GM23248 (cell line): ENCODE measurements at places on chromosomes 11 and 22. TPM values are rescaled to one million over a fixed set of nuclear protein-coding genes. Genes with fewer than 3 reads are reported as not detected.

Gene SBF1
- polyA plus RNA-seq: 25.2 and 27.6 TPM in 2 replicates

Gene ABCC8
- polyA plus RNA-seq: not detected in 2 replicates

Gene POLR2F
- 146 and 148 TPM in 2 replicates for polyA plus RNA-seq

Gene FGF19
- not detected in 2 replicates for polyA plus RNA-seq

Gene NXPE4
- not detected in 2 replicates for polyA plus RNA-seq

Gene ADAMTS8
- 0.09 and 0.10 TPM in 2 replicates for polyA plus RNA-seq

Gene DNAJB13
- 0.41 TPM in 2 replicates for polyA plus RNA-seq

Gene CHRM1
- not detected in 2 replicates for polyA plus RNA-seq

Gene SAA2
- polyA plus RNA-seq: not detected in 2 replicates

Gene PKNOX2
- polyA plus RNA-seq: 0.08 and 0.21 TPM in 2 replicates

Gene SHANK3
- polyA plus RNA-seq: 0.08 and 0.10 TPM in 2 replicates

Gene LRRC51
- 7.5 and 9.4 TPM in 2 replicates for polyA plus RNA-seq

Gene PTPRCAP
- polyA plus RNA-seq: 0.43 and 0.68 TPM in 2 replicates

Gene CRYBB3
- polyA plus RNA-seq: not detected in 2 replicates

Gene FGF4
- polyA plus RNA-seq: not detected in 2 replicates

Gene MMP13
- polyA plus RNA-seq: not detected in 2 replicates

Gene OR52A1
- not detected in 2 replicates for polyA plus RNA-seq

Gene RIMBP3B
- 0.06 TPM in 1 of 2 replicates, not detected in the other for polyA plus RNA-seq

Gene SCGB1A1
- polyA plus RNA-seq: not detected in 2 replicates

Gene TTC38
- polyA plus RNA-seq: 21.5 and 21.8 TPM in 2 replicates

Gene ARHGAP8
- polyA plus RNA-seq: not detected in 2 replicates

Gene C22orf42
- polyA plus RNA-seq: not detected in 2 replicates

Gene PARVG
- polyA plus RNA-seq: 0.27 TPM in 1 of 2 replicates, not detected in the other

Gene AGBL2
- polyA plus RNA-seq: 0.35 and 0.51 TPM in 2 replicates

Gene APBB1
- polyA plus RNA-seq: 42.3 and 43.1 TPM in 2 replicates

Gene FAT3
- 0.16 and 0.19 TPM in 2 replicates for polyA plus RNA-seq

Gene FAM180B
- polyA plus RNA-seq: not detected in 2 replicates

Gene KCNJ11
- polyA plus RNA-seq: not detected in 2 replicates

Gene MMP12
- 0.19 and 0.41 TPM in 2 replicates for polyA plus RNA-seq

Gene DBX1
- polyA plus RNA-seq: not detected in 2 replicates

Gene FGF3
- not detected in 2 replicates for polyA plus RNA-seq

Gene SPI1
- 0.30 TPM in 1 of 2 replicates, not detected in the other for polyA plus RNA-seq

Gene LRRN4CL
- 2.1 and 2.3 TPM in 2 replicates for polyA plus RNA-seq

Gene MS4A12
- not detected in 2 replicates for polyA plus RNA-seq

Gene POU2AF1
- 0.09 and 0.16 TPM in 2 replicates for polyA plus RNA-seq

Gene SOX10
- not detected in 2 replicates for polyA plus RNA-seq

Gene KRTAP5-8
- polyA plus RNA-seq: not detected in 2 replicates

Gene CLP1
- polyA plus RNA-seq: 16.2 and 16.4 TPM in 2 replicates

Gene PIH1D2
- polyA plus RNA-seq: 2.2 and 2.3 TPM in 2 replicates

Gene IRAG1
- polyA plus RNA-seq: 4.5 and 5.3 TPM in 2 replicates

Gene TREH
- 0.06 and 0.09 TPM in 2 replicates for polyA plus RNA-seq

Gene NAALAD2
- polyA plus RNA-seq: 0.23 TPM in 1 of 2 replicates, not detected in the other

Gene ANAPC15
- polyA plus RNA-seq: 57.5 and 62.4 TPM in 2 replicates

Gene EXPH5
- 0.19 TPM in 1 of 2 replicates, not detected in the other for polyA plus RNA-seq

Gene PHETA2
- 29.9 and 33.4 TPM in 2 replicates for polyA plus RNA-seq

Gene NNMT
- 1,317 and 1,390 TPM in 2 replicates for polyA plus RNA-seq

Gene POU2F3
- not detected in 2 replicates for polyA plus RNA-seq

Gene NAALADL1
- 26.6 and 27.9 TPM in 2 replicates for polyA plus RNA-seq

Gene KRTAP5-7
- not detected in 2 replicates for polyA plus RNA-seq

Gene IFTAP
- 25.9 and 27.1 TPM in 2 replicates for polyA plus RNA-seq

Gene MAPK8IP1
- 1.8 and 2.1 TPM in 2 replicates for polyA plus RNA-seq

Gene SLC7A4
- polyA plus RNA-seq: 0.13 TPM in 1 of 2 replicates, not detected in the other

Gene LMO1
- not detected in 2 replicates for polyA plus RNA-seq
